Muscle of arm (tissue), 14 donors: ENCODE measurements at places on chromosomes 7 and 10. TPM values are rescaled to one million over a fixed set of nuclear protein-coding genes. Genes with fewer than 3 reads are reported as not detected.

Gene UFSP1
- not detected for polyA plus RNA-seq

DNA sequence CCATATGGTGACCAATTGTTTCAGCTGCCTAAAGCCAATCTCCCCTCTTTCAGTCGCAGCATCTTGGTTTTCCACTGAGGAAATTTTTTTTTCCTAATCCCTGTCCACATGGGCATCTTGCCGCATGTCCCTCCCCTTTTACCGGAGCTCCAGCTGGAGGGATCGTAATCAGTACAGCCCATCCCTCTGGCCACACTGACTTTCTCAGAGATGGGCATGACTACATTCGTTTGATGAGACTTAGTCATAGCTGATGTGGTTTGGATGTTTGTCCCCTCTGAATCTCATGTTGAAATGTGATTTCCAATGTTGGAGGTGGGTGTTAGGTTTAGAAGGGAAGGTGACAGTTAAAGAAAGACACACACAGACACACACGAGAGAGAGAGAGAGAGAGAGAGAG is 186.8 kb upstream of the CXCL12 start:
- no peak for DNase-seq

GRCh38 chr10:71272056-71272771 is 46.8 kb upstream of the SLC29A3 start:
- DNase-seq, result no peak

- DNase-seq, result peak; percentile 69
These were observed 25.2 kb upstream of the OPTN start for GRCh38 chr10:13074563-13075451.

DNA sequence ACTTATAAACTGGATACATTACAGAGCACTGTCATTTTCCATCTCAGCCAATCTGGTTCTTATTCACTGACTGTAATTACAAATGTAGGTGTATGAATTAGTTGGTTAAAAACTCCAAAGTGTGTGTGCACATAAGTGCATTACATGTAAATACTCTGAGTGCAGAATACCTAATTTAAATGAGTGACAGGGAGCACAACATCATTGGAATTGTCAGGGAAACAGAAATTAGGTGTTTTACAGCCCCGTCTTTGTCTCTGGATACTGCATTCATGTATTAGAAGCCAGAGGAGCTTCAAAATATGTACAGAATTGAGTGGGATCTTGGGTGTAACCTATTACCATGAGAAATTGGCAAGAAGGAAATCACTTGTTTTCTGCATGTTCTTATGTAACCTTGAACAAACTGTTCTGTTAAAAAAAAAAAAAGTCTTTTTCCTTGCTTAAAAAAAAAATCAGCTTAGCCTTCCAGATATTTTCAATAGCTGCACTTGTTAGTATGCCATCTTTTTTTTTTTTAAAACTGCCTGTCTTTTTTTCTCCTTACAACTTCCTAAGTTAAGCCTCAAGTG is 31.1 kb downstream of the CELF2 start:
- no peak for DNase-seq

- no peak for DNase-seq
These were observed 64.3 kb downstream of the FAM204A start for GRCh38 chr10:118277871-118278270.

Gene GOLGA7B
- polyA plus RNA-seq, result 0.18 TPM

GRCh38 chr7:106864298-106865081 is 592 bp upstream of the PIK3CG start:
- DNase-seq, result no peak

- no peak for DNase-seq
These were observed 194.9 kb downstream of the GPAM start for GRCh38 chr10:111988646-111989045.

DNA sequence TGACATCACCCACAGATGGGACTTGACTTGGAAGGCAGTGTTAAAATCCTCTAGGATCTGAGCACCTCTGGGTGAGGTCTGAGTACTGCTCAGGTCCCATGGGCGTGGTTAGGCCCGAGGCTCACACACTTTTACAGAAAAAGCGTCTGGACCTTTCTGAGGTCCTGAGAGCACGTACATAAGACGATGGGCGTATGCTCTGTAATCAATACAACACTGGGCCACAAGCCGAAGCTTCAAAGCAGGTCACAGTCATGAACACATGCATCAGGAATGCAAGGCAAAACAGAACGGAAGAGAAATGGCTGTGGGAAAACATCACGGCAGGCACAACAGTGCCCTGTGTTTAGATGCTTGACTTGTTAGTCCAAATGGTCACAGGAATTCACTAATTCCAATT is 112.2 kb downstream of the LARP4B start:
- no peak for DNase-seq

DNA sequence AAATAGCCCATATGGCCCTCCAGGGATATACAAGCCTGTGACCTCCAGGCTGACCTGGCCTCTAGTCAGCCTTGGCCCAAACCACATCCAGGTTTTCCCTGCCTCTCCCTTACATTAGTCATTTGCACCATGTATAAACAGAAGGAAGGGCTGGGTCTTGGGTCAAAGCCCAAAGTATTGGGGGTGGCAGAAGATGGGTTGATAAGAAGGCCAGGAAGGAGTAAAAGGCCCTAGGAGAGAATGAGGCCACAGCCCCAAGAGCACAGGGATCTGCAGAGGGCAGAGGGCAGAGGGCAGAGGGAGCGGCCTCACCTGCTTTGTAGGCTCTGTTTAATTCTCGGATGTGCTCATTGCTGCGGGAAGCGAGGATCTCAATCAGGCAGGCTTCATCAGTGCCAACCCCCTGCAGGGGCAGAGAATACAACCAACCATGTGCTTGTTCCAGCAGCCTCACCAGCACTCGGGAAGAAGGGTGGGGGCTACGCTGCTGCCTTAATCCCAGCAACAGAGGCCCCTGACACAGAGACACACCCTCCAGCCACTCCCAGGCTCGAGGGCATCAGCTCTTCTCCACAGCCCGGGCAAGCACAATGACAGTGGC is 31.3 kb downstream of the PLAC9 start:
- no peak for DNase-seq

GRCh38 chr10:11024596-11024995 is 6.9 kb downstream of the CELF2 start:
- DNase-seq, result no peak

GRCh38 chr10:69089638-69090599 is 2.0 kb downstream of the SRGN start:
- DNase-seq, result no peak

Gene CTAGE6
- polyA plus RNA-seq, result not detected

DNA sequence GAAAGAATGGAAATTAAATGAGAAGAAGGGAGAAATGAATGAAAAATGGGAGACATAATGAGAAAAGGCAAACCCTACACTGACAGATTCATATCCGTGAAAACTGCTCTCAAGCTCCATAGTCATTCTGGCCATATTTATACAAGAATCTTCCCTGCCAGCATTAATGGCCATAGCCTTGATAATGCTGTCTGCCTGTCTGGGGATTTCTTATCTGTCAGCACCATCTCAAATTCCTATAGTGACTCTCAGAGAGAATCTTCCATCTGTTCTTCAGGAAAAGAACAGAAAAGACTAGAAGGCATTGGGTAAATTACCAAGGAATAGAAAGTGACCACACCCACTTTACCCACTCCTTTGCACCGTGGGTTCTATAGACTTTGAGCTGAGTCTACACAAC is 295.9 kb downstream of the PLXNA4 start:
- DNase-seq, result no peak

DNA sequence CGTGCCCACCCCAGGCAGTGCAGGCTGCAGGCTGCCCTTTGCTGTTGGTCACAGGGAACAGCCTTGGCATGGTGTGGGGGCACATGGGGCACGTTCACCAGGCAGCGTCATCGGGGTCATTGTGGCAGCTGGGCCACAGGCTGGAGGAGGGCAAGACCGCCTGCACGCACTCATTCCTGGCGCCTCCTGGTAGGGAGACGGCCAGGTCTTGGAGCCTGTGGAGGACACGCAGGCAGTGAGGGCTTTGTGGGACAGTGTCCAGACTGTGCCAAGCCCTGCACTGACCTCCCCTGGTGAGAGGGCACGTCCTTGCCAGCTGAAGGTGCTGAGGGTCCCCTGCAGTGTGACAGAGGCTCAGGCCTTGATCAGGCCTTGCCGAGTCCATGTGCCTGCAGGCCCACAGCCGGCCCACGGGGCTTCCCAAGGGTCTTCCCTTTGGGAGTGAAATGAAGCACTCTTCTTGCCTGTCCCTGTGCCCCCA is 76.4 kb downstream of the NKX6-2 start:
- DNase-seq, result no peak
